ENCODE measurements at places on chromosomes 2 and 18.

- no peak for DNase-seq
Observed at GRCh38 chr2:109711230-109712122, 82.6 kb upstream of the RGPD5 start.

DNA sequence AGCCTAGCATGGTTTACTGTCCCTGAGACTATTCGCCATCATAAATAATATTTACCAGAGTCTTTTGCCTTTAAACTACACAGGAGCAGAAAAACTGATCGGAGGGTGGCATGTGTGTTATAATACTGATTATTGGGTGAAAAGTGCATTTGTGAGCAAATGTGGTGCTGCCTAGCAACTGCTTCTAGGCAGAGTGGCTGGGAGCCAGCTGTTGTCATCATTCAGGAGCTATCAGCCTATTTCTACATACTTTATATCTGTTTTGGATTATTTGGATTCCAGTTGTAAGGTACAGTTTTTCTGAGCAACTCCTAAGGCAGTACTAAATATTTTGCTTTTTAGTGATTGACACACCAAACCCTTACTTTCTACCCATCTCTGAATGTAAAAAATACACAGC is 75.0 kb upstream of the MSTN start:
- DNase-seq = no peak

DNA sequence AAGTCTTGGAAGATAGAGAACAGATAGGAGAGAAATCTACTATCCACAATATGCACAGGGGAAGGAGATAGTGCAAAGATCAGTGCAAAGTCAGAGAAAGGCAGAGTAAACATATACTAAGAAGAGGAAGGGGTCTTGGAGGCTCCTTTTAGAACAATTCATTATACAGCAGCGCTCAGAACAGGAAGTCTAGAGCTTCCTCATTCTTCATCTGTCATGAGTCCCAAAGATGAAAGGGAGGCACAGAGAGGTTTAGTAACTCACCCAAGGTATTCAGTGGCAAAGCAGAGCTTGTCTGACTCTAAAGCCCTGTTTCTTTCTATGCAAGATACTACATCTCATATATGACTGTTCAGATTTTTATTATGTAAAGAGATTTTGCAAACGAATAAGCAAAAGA is 1.4 kb downstream of the SP110 start:
- DNase-seq = peak; percentile 25

- DNase-seq = no peak
Observed at GRCh38 chr2:82333697-82334096, 2029.1 kb upstream of the LRRTM1 start.

GRCh38 chr2:135743860-135744259 is 2.2 kb downstream of the UBXN4 start:
- no peak for DNase-seq

- DNase-seq = no peak
Observed at GRCh38 chr2:144836635-144837350, 316.9 kb upstream of the ZEB2 start.

GRCh38 chr2:12120281-12121150 is 374.1 kb downstream of the LPIN1 start:
- peak; percentile 46 for DNase-seq

DNA sequence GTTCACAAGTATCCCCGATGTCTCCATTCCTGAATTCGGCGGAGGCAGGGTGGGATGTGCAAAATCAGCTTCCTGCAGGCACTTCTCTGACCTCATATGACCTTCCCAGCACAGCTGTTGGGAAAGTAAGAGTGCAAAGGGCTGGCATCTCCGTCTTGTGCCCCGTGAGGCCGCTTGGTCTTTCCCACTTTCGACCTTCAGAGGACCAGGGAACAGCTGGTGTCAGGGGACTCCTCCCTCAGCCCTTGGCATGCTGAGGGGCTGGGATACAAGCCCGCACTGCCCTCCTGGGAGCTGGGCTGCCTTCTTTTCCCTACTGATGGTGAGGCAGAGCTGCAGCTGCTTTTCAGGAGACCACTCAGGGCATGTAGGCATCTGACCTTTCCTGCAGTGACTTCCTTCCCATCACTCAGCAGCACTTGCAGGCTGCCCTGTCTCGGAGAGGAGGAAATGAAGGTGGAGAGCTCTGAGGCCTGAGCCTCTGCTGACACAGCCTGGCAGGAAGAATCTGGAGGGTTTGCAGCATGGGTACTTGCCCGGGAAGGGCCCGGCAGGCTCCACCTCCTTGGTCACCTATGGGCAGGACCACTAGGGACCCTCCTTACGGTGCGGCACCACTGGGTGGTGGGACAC is 277.2 kb upstream of the HS6ST1 start:
- DNase-seq = no peak

GRCh38 chr2:18896125-18896764 is 306.9 kb upstream of the NT5C1B start:
- DNase-seq = no peak

- DNase-seq = peak; percentile 65
Observed at GRCh38 chr2:187499941-187500532, 52.0 kb upstream of the CALCRL start.

GRCh38 chr2:67522148-67522547 is 125.0 kb downstream of the ETAA1 start:
- DNase-seq = no peak

DNA sequence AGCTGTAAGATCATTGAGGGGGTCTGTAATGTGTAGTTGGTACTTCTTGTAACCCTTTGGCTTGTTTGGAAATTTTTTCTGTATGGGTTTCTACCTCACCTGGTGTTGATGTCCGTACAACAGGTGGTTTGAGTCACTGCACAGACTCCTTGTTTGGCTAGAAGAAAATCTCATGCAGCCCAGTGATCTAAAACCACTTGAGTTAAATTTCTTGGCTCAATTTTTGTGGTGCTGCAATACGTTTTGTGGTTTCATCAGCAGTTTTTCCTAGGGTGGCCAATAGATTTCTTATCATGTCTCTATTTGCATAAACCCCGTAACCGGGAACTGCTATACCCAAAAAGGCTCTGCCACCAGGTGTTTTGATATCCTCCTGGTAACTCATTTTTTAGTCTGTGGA is 43.4 kb downstream of the CERS6 start:
- no peak for DNase-seq

DNA sequence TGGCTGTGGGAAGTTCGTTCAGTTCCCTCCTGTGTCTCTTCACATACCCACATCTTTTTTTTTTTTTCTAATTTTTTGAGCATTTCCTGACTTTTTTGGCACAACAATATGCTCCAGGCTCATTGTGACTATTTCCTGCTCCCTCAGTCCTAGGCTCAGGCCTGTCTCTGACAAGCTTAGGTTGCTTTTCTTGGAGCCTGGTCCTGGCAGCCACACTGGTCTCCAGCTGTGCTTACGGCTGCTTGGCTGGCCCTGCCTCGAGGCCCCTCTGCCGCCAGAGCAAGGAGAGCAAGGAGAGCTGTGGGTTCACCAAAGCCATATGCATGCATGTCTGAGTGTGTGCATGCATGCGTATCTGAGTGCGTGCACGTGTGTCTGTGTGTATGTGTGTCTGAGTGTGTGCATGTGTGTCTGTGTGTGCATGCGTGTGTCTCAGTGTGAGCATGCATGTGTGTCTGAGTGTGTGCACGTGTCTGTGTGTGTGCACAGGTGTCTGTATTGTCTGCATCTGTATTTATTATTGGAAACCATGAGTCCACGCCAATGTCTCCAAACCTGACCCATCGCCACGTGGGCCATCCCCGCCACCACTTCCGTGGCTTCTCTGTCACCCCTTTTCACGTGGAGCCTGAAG is 766.1 kb upstream of the SALL3 start:
- no peak for DNase-seq

DNA sequence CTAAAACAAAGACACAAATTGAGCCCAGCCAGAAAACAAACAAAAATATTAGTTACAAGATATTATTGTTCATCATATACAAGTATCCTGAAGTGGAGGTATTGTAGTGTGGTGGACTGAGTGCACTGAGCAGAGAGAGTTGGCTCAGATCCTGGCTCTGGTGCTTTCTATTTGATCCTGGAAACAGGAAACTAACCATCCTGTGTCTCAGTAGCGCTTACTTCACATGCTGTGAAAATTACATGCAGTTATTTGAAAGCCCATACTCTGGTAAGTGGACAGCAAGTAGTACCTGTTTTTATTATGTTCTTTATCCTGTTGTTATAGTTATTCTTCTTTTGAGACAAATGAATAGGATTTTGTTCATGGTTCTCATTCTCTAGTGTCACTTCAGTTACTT is 84.3 kb upstream of the CRIM1 start:
- no peak for DNase-seq

DNA sequence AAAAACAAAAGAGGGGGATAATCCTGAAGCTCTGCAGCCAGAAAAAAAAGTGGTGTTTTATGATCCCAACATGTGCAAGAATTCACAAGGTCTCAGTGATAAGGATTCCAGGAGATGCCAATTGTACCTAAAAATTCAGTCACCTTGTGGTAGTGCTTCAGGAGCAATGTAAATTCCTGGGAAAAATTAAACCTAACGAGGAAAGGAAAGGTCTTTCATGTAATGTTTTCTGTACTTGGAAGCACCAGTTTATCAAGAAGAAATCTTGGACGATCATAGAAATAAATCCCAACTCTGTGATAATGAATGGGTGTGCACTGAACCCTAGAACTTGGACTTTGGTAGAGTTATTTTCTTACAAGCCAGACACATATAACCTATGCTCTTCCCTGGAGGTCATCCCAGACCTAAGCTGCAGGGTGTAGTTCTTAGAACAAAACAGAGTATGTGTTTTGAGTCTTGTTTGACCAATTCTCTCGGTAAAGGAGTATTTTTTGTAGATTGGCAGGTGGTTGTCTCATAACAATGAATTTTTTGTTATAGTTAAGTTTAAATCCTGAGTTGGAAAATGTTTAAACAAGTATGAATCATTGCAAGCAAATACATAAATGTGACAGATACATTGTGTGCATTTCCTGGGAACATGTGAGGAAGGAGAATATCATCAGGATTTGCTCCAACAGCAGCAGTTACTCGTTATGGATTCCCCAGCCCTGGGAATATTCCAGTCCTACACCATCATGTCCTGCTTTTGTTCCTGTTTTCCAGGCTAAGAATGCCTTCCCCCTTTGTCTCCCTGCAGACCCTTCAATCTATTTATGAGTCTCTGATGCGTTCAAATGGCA is 224.6 kb downstream of the NAPG start:
- DNase-seq = no peak

DNA sequence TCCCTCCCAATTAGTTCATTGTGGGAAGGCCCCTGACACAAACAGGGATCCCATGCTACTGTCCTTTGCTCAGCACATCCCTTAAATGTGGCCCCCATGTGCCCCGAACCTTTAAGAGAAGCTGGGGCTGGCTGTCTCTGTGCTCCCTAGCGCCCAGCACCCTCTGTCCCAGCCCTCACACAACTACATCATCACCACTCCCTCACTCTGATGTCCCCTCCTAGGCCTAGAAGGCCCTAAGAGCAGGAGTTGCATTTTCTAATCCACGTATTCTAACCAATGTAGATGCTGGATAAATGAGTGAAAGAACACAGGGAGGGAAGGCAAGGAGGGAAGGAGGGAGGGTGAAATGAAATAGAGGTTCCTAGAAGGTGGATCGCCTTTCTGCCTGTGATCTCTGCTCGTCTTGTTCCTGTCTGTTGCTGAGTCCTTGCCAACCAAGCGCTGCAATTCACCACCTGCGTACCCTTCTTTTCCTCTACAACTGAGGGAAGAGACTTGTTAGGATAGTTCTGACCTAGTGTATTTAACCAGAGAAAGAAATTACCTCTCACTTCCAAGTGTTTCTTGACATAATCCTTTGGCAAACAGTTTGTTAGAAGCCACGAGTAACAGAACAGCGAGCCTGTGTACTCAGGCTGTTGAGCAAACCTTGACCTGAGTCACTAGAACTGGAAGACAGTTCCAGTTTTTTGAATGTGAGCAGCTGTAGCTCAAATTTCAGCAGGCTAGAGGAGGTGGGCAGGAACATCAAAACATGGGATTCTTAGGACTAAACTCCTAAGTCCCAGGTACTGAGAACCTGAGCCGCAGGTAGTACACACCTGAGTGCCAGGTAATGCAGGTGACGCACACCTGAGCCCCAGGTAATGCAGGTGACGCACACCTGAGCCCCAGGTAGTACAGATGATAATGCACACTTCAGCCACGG is 181.5 kb upstream of the ID2 start:
- DNase-seq = peak; percentile 18

- DNase-seq = no peak
Observed at GRCh38 chr2:55883829-55884228, 39.8 kb downstream of the EFEMP1 start.

GRCh38 chr18:28404694-28405093 is 227.8 kb upstream of the CDH2 start:
- DNase-seq = no peak

GRCh38 chr2:160111951-160112798 is 49.8 kb upstream of the PLA2R1 start:
- DNase-seq = no peak

- DNase-seq = no peak
Observed at GRCh38 chr2:105766300-105766866, 21.7 kb downstream of the NCK2 start.

DNA sequence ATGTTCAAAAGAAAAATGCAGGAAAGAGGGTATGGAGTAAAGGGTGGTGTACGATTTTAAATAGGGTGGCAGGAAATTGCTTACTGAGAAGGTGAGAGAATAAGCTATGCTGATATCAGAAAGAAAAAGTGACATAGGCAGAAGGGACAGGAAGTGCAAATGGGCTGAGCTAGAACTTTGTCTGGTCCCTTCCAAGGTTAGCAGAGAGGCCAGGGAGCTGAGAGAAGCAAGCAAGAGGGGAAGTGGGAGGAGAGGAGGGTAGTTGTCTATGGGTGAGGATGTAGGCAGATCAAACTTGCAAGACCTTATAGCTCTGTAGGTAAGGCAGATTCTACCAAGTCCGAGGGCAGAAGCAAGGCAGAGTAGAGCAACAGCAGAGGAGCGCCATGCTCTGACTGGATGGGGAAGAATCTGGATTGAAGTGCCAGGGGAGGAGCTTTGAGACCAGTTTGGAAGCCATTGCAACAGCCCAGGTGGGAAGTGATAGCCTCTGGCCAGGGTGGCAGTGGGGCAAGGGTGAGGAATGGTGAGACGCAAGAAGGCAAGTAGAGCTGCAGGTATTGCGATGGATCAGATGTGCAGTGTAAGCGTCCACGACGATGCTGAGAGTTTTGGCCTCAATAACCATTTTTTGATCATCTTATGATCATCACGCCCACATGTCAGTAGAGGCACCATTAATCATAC is 134.4 kb upstream of the APCDD1 start:
- no peak for DNase-seq

DNA sequence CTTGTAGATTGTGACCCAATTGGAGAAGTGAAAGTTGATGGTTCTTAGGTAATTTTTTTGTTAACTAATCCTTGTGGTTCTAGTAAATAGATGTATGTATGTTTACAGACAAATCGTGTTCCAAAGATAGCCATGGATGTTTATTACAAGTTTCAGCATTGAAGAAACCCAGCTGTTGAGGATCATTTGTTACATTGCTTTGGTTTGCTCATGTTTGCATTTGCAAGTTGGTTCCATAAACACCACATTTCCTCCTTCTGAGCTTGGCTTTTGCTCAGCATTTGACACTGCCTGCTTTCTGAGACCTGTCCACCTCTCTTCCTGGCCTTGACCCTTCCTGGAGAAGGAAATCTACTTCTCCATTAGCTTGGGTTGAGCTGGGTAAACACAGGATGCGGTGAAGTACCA is 1.8 kb upstream of the CCDC68 start:
- no peak for DNase-seq

GRCh38 chr2:233356546-233357308 is 2.4 kb downstream of the DGKD start:
- peak; percentile 47 for DNase-seq

All from epithelial cell of esophagus (primary cell).